ENCODE measurements at places on chromosomes 1 and 21.

DNA sequence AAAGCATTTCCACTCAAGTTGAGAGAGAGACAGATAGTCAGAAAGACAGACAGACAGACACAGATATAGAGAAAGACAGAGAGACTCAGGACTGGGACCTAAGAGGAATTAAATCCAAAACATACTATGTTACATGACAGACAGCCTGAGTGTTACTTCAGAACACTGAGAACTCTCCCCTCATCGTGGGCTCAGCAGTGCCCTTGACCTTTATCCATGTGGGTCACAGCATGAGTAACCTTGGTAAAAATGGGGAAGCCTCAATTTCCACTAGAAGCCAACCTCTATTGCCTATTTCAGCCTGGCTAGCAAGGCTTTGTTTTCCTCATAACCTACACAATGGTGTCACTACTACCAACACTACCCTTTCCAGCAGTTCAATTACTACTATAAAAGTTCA, 81.9 kb upstream of the TRABD2B start:
- DNase-seq = no peak

DNA sequence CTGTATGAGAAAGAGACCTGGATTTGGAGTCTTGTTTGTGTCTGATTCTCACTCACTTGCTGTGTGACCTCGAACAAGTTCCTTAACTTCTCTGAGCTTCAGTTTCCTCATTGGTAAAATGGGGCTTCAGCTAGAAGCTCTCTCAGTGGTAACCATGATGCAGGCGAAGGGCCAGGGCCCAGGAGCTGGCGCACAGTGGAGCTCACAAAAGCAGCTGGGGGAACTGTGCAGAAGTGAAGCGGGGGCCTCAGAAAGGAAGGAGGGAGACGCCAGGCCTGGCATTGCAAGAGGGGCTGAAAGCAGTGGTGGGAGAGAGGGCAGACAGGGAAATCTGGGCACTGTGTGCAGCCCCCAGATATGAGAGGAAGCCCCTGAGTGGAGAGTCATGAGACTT, 88.9 kb upstream of the RUNX3 start:
- no peak for DNase-seq

- no peak for DNase-seq
These were observed 3.1 kb downstream of the LORICRIN start for GRCh38 chr1:153262462-153263157.

DNA sequence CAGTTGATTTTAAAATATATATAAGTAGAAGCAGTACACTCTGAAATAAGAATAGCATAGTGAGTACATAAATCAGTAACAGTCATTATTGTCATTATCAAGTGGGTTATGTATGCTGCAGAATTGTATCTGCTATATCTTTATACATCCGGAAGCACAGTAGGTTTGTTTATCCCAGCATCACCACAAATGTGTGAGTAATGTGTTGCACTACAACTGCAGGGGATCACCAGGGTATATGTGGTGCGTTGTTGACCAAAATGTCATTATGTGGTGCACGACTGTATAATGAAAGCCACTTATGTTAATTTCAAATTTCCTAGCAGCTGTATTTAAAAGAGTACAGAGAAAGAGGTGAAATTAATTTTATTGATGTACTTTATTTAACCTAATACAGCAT, 87.7 kb upstream of the GADD45A start:
- DNase-seq = no peak

DNA sequence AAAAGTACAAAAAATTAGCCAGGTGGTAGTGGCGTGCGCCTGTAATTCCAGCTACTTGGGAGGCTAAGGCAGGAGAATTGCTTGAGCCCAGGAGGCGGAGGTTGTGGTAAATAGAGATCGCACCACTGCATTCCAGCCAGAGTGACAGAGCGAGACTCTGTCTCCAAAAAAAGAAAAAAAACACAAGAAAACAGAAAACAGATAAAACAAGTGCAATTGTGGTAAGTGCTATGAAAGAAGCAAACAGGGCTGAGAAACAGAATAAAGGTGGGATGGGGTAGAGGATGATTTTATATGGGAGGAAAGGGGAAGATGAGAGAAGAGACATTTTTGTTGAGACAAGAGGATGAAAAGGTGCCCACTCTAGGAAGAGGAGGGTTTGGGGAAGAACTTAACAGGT, 5.0 kb upstream of the SOX13 start:
- no peak for DNase-seq

GRCh38 chr1:212567638-212568037, 40.9 kb upstream of the ATF3 start:
- no peak for DNase-seq

- DNase-seq = no peak
These were observed 24.9 kb downstream of the CSMD2 start for GRCh38 chr1:34140011-34140676.

DNA sequence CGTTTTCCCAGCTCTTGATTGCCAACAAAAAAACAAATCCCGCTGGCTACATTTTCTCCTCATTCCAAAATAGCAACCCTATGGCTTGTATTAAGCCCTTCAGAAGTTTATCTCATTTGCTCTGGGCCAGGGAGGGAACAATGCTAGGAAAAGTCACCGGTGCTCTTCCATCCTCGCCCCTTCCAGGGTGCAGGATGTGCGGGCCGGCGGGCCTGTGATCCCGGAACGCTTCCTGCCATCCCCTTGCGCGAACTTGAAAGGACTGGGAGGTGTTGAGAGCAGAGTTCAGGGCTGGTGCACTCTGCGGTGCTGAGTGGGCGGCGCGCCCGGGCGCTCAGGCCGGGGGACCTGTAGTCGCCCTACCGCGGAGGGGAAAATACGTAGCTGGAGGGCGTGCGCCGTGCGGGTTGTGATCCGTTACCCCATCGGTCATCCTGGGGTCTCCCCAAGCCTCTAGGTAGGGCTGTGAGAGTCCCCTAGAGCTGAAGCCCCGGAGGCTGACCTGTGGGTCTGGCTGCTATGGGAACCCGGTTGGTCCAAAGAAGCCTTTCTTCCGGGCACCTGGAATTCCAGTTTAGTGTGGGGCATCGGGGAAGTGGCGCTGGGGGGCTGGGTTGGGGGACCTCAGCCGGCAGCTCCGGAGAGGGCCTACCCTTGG, 13.1 kb downstream of the NR5A2 start:
- no peak for DNase-seq

DNA sequence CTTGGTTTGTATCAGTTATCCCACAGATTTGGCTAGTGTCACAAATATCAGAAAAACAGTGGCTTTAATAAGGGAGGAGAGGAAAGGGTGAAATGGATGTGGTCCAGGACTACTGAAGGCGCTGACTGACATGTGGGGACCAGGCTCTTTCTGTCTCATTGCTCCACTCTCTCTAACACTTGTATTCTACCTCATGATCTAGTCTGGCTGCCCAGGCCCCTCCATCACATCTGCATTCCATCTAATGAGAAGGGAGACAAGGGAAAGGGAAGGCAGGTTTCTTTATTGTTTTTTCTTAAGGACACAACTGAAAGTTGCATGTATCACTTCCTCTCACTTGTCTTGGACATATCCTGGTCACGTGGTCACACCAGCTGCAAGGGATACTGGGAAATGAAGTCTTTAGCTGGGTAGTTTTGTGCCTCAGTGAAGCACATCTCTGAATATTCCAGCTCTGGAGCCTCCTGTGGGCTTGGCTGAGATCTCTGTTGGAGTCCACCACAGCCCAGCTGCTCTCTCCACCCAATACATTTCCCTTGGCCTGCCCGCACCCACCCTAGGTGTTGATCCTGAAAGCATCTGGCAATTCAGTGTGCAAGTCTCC, 42.0 kb upstream of the PADI2 start:
- no peak for DNase-seq

- DNase-seq = no peak
These were observed 142.1 kb upstream of the PTGFR start for GRCh38 chr1:78348496-78349284.

- no peak for DNase-seq
These were observed 286.7 kb downstream of the HLX start for GRCh38 chr1:221165839-221166500.

GRCh38 chr21:29671728-29672127, 268.1 kb downstream of the GRIK1 start:
- no peak for DNase-seq

GRCh38 chr1:76677416-76678405, 189.6 kb upstream of the ST6GALNAC5 start:
- no peak for DNase-seq

DNA sequence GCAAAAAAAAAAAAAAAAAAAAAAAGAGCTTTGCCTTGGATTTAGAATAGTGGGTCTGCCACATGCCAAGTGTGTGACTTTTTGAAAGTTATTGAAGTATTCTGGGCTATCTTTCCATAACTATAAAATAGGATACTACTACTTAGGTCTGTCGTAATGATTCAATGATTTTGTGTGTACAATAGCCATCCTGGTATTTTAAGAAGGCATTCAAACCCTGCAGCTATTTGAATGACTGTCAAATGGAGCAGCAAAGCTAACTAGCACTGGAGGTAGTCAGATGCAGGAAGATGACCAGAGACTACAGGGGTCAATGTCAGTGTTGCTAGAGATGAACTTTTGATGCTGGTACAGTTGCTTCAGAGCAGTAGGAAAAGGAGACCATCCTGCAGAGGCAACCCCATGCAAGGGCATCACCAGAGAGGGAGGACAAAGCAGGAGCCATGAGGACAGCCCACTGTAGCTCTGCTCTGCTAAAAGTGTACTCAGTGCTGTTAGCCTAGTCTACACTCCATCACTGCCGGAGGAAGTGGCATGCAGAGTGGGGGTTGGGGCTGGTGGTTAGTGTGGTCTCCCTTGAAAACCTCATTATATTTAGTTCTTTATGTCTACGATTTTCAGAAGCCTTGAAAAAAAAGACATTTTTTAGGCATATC, 29.0 kb downstream of the DUSP10 start:
- DNase-seq = no peak

- no peak for DNase-seq
These were observed 2.8 kb upstream of the CD1C start for GRCh38 chr1:158286941-158287346.

- DNase-seq = no peak
These were observed 12.6 kb upstream of the ACTL8 start for GRCh38 chr1:17742583-17742982.

DNA sequence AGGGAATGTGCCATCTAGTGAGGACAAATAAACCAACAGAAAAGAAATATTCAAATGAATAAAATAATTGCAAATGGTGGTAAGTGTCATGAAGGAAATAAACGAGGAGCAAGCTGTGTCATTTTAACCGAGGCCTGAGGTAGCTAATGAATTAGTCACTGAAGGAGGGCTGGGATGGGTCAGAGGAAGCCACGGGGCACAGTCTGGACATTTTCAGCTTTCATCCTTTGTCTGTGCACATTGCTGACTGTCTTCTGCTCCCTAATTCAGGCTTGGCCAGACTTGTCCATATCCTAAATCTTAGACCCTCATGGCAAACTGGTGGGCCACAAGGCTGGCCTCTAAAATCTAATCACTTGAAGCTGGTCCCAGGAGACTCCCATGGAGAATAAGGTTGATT, 138.4 kb downstream of the RHOU start:
- DNase-seq = no peak

DNA sequence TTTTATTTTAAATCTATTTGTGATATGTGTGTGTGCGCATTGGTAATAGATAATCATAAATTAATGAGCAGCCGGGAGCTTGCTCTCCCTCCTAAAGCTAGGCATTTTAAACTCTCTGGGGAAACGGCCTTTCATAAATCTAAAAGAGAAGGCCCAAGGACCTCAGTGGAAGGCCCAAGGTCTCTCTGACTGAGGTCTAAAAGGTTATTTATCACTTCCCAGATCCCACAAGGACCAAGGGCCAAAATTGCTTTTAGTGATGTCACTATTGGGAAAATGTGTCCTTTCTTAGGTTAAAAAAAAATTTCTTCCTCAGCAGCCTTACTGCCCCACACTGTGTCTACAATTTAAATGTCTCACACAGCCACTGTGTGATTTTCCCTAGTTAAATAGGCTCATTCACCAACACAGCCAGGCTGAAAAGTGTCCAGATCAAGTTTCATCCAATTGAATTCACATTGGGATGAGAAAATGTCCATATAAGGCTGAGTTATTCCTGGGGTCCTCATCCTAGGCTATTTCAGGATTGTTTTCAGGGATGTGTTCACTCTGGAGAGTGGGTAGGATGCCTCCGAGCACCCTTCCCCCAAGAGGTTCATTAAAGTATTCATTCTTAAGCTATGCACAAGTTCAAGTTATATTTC, 46.1 kb downstream of the SLC44A3 start:
- no peak for DNase-seq
